ENCODE measurements at places on chromosomes 1 and 21.
A peak's percentile ranks its signal among the peaks of the same experiment; 100 is the strongest.

DNA sequence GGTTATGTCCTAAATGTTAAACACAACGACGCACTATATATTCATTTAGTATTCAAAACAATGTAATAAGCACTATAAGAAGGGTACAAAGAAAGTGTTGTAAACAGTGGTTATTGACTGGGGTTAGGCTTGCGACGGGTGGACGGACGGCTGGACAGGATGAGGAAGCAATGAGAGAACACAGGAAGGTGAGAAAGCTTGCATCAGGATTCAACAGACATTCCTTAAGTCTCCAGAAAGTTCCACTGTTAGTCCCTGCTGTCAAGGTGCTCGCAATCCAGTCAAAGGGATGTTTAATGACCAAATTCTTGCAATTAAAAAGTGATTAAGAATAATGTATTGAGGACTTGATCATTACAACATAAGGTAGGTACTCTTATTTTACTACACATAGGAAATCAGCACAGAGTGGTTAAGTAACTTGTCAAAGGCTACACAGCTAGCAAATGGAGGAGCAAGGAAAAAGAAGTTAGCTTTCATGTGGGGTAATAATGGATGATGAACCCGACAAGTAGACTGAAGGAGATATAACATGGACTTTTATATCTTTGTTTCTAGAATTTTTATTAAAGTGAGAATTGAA, 994 bp upstream of the ACBD6 start:
- no peak for DNase-seq

DNA sequence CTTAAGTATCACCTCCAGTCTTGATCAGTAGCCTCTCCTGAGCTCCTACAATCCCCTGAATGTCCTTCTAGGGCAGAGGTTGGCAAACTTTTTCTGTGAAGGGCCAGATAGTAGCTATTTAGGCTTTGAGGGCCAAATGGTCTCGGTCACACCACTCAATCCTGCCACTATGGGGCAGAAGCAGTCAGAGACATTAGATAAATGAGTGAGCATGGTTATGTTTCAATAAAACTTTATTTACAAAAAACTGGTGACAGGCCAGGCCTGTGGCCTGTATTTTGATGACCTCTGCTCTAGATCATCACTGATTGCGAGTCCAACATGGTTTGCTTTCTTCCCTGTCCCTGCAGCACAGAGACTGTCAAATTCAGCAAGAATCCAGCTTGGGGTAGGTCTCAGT, 36.3 kb downstream of the LRP8 start:
- DNase-seq: no peak

- DNase-seq: no peak
Measured at GRCh38 chr1:177227978-177228692, 57.4 kb downstream of the BRINP2 start.

DNA sequence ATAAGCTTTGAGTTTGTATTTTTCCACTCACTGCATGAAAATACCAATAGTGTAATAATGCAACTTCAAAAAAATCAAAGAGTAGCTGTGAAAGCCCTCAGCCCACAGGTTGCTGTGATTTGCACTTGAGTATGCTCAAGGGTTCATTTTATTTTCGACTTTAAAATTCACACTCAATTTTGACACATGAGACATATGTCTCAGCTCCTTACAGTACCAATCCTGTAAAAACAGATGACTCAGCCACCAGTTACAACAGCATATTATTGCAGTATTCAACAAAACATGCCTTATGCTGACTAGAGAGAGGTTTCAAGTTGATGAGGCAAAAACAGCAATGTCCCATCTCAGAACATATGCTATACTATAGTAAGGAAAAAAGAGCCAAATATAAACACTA, 66.1 kb downstream of the CYYR1 start:
- no peak for DNase-seq

DNA sequence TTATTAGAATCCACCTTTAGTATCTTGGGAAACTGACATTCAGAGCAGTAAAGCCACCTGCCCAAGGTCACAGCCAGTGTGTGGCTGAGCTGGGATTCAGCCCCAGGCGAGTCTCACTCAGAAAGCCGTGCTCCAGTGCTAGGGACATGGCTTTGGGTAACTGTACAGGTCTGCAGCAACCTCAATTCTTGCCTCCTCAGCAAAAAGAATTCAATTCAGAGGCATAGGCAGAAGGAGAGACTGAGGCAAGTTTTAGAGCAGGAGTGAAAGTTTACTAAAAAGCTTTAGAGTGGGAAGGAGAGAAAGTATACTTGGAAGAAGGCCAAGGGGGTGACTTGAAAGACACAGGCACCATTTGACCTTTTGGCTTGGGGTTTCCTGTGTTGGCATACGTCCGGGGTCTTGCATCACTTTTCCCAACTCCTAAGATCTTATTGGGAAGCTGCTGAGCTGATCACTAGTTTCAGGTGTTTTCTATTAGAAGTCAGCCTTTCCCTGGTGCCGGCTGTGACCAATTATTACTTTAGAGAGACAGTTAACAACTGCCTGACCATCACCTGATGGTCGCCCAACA, 529.3 kb downstream of the MATN1 start:
- DNase-seq: no peak

- DNase-seq: no peak
Measured at GRCh38 chr1:192350356-192350755, 33.6 kb downstream of the RGS21 start.

DNA sequence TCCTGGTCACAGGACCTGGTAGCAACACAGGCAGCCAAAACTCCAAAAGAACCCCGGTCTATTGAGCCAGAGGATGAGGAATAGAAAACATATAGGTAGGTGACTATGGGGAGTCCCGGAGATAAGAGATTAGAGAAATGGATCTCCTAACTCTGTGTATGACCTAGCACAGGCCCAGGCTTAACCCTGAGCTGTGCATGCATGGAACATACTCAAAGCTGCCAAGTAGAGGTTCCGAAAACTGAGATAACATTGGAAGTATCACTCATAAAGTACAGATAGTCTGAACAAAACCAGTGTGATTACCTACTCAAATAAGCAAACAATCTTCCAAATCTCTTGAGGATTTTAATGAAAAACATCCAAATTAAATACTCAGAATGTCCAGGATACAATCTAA, 31.5 kb upstream of the PRDX6 start:
- no peak for DNase-seq

GRCh38 chr1:178118524-178118923, 24.6 kb downstream of the RASAL2 start:
- no peak for DNase-seq

- no peak for DNase-seq
Measured at GRCh38 chr1:232438476-232438875, 191.5 kb downstream of the SIPA1L2 start.

DNA sequence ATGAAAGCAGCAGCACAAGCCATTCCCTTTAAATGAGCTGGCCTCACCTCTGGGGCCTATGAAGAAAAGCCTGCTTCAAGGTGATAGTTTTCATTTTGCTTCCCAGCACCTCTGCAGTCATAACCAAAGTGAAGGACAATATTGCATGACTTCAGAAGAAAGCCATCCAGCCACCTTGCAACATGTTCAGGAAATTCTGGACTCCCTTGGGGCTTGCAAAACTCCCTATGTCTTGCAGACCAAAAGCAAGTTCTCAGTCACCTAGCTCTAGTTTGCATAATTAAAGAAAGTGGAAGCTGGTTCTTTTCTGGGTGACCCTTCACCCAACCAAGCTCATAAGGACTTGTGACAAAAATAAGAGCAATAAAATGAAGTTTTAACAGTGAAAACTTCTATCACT, 87.6 kb downstream of the GFI1 start:
- DNase-seq: no peak

DNA sequence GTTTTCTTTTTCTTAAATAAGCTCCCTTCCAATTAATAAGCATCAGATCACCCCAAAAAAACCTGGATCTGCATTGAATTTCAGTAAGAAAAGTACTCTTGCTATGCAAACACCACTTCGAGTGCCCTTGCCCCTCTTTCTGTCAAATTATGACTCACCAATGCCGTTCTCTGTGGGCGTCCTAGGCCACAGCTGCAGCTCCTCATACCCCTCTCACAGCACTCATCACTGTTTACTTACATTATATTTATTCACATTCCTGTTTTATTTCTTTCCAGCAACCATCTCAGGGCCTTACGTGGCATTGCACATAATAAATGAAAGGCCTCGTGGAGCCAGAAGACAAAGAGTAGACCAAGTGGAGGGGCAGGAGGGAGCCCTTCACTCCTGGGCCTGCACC, 99.1 kb upstream of the CTTNBP2NL start:
- DNase-seq: no peak

GRCh38 chr1:196933531-196934189, 9.9 kb upstream of the CFHR2 start:
- no peak for DNase-seq

DNA sequence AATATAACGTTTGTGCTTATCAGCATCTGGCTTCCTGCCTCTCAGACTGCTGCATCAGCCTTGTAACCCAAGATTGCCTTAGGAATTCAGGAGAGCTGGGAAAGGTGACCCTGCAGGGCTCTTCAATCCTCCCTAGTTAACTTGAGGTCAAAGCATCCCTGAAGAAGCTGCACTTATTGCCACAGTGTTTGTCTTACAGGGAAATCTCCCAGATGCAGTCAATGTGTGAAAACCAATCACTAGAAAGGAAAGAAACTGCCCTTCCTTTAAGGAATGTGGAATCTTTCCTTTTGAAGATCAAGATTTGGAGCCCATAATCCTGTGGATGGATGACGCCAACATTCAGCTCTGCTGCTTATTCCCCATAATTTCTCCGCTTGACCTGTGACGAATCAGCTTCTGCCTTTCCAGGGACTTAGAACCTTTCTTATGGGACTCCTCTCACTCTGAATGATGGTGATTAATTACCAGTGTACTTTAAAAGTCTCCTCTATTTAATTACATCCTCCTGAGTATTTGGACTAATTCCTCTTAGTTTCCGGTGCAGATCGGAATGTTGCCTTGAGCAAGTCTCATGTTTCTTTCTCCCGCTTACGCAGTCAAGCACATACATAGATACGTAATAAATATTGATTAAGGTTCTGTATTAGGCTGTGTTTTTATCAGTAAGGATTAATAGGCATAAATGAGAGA, 14.4 kb downstream of the ADAMTS5 start:
- no peak for DNase-seq

DNA sequence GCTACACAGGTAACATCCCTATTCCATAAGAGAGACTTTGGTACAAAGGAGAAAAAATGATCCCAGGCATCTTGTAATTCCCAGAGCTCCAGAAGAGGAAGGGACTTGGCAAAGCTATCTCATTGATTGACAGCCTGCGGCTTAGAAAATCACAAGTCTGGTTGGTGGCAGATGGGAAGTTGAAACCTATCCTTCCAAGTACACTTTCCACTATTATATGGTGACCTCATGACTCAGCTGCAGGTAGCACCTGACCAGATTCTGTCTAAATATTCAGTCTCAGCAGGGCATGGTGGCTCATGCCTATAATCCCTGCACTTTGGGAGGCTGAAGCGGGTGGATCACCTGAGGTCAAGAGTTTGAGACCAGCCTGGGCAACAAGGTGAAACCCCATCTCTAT, 89.9 kb downstream of the TIAM1 start:
- DNase-seq: no peak

DNA sequence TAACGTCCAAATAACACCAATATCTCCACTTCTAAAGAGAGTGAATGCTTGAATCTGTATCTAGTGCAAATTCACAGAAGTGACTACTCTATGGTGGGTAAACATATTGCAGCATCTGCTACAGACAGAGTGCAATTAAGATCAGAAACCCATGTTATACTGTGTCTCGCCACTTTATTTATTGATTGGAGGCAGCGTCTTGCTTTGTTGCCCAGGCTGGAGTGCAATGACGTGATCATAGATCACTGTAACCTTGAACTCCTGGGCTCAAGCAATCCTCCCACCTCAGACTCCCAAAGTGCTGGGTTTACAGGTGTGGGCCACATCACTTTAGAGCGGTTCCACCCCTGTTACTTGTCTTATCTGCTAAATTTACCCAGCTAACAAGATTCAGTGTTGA, 57.0 kb downstream of the HLCS start:
- peak; percentile 39 for DNase-seq

- peak; percentile 56 for DNase-seq
Measured at GRCh38 chr1:234987415-234988154, 141.1 kb downstream of the TOMM20 start.

- DNase-seq: no peak
Measured at GRCh38 chr21:45445369-45445768, 40.4 kb downstream of the COL18A1 start.

DNA sequence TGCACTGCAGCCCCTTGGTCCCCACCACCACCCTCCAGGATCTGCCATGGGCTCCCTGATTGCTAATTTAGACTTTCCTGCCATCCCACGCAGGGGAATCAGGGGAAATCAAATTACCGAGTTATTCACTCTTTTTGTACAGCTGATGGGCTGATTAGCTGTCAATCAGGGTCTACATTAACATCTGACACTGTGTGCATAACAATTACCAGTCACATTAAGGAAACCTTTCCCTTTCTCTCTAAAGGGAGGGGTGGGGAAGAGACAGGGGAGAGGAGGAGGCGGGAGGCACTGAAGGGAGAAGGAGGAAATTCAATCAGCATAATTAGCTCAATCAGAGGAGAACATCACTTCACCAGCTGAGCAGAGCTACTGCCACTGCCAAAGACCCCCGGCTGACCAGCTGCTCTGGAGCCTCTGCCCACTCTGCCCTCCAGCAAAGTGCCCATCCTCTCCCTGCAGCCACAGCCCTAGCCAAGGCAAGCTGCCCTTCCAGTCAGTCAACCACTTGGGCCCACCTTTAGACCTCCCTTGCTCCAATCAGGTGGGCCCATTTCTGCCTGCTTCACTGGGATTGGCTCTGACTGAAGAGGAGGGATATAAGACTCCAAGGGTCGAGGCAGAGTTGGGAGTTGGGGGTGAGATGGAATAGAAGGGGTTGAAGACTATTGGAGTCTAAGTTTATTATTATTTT, 199.3 kb upstream of the ZC3H12A start:
- no peak for DNase-seq
